GM04504 (cell line): ENCODE measurements at places on chromosomes 16 and 17.

- DNase-seq = no peak
Observed at GRCh38 chr17:19975601-19976000, 2.0 kb downstream of the AKAP10 start.

DNA sequence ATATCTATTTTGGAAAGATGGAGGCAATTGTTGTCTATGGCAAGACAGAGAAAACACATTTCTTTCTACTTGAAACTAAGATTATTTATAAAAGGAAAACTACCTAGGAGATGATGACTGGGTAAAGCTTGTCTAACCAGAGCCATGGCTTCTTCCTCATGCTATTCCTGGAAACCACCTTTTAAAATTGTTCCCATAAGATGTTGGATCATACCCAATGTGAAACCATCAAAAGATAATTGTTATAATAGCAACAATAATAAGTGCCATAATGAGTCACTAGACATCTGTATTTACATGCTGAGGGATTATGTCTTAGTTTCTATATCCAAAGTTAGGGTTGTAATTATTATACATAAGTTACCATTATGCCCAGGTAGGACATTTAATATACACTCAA lies 428.4 kb downstream of the KCNJ2 start:
- no peak for DNase-seq

DNA sequence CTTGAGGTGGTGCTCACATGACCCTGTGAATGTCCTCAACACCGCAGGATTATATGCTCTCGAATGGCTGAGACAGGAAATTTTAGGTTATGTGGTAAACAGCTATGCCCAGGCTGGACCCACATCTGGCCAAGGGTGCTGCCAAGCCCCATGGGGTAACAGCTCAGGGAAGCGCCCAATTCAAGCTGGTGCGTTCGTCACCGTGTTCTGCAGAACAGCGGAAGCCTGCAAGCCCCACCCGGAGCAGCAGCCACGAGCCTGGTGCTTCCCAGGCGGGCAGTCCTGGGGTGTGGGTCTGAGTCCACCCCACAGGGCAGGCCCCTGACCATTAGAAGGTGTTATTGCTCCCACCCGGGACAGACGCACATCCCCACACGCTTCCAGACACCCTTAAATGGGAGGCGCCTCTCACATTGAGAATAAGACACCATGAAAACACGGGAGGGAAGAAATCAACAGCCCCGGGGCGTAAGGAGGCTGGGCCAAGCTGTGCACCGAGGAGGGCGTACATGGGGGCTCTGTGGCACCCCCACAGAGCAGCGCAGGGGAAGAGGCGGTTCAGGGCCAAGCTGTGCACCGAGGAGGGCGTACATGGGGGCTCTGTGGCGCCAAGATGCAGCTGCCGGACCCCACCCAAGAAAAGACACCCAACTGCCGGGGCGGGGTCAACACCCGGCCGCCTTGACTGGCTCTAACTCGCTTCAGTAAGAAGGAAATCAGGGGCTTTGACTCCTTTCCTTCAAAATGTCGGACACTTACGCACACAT lies 2.9 kb upstream of the CYBA start:
- no peak for DNase-seq

DNA sequence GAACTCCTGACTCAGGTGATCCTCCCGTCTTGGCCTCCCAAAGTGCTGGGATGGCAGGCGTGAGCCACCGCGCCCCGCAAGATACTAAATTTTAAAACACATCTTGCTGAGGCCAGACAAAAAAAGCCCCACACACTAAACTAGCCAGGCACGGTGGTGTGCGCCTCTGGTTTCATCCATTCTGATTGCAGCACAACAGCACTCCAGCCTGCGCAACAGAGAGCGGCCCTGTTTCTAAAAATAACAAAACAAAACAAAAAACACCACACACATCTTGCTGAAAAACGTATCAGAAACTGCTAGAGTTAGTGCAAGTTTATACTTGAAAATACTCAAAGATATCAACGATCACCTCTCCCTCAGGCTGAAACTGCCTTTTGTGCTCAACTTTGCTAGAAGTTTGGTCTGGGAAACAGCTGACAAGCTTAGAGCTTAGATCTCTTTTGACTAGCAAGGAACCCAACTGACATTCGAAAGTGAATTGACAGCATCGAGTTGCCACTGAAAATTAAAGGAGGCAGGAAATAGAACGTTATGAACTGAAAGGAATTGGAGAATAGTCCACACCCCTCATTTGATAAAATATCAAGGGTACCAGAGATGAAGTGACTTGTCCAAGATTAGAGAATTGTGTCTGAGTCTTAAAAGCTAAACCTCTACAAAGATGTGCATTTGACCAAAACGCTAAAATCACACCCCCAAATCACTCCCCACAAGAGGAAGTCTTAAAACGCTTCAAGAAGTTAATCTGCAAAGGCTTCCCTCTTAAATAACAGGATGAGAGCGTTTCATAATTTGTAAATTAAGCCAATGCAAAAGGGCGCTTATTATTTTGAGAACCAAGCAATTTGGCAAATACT lies 908 bp downstream of the COG4 start:
- no peak for DNase-seq

DNA sequence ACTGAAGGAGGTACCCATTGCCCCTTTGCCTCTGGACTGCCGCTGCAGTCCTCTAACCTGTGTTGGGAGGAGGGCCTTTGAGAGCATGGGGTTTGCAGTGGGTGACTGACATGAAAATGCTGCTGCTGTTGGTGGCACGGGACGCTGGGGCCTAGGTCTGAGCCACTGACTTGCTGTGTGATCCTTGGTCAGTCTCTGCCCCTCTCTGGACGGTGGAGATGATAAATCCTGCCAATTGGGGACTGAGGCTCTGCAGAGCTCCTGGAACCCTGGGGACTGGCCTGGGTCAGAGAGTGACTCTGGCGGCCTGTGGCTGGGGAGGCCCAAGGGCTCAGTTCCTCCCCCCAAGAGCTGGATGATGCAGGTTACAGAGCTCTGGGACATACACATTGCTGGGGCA lies 6.1 kb upstream of the PYDC1 start:
- no peak for DNase-seq

GRCh38 chr16:50530277-50531236 lies 17.6 kb upstream of the NKD1 start:
- no peak for DNase-seq
